Endodermal cell (in vitro differentiated cells): ENCODE measurements at places on chromosomes 7 and 10. TPM values are rescaled to one million over a fixed set of nuclear protein-coding genes. Genes with fewer than 3 reads are reported as not detected.

AKR1D1 gene
- total RNA-seq, result not detected in 2 replicates

ASZ1 gene
- total RNA-seq, result not detected in 2 replicates

KMT2C gene
- total RNA-seq, result 54.3 to 70.6 TPM (median 57.1 TPM) in 3 replicates

MYOZ1 gene
- 1.6 and 2.1 TPM in 2 replicates for total RNA-seq

ZNF727 gene
- total RNA-seq, result not detected in 2 replicates

CFAP69 gene
- 2.4 and 4.9 TPM in 2 replicates for total RNA-seq

HECW1 gene
- 12.0 to 15.7 TPM (median 15.4 TPM) in 3 replicates for total RNA-seq

WNT16 gene
- 0.57 and 0.88 TPM in 2 replicates for total RNA-seq

CAMK1D gene
- 7.8 to 18.7 TPM (median 10.5 TPM) in 3 replicates for total RNA-seq

HOXA10 gene
- not detected in 2 replicates for total RNA-seq

GATA3 gene
- total RNA-seq, result 42.4 and 51.3 TPM in 2 replicates

NODAL gene
- total RNA-seq, result 18.2 to 135 TPM (median 19.2 TPM) in 3 replicates

PRKCQ gene
- total RNA-seq, result 22.3 to 29.1 TPM (median 28.1 TPM) in 3 replicates

MMP21 gene
- not detected in 2 replicates for total RNA-seq

NRCAM gene
- total RNA-seq, result 11.3 to 29.4 TPM (median 28.2 TPM) in 3 replicates

PSD gene
- 8.3 to 18.8 TPM (median 11.4 TPM) in 3 replicates for total RNA-seq

SPAM1 gene
- 0.19 to 0.67 TPM (median 0.49 TPM) in 3 replicates for total RNA-seq
